Transverse colon (tissue), 4 donors: ENCODE measurements at places on chromosomes 12 and 14. TPM values are rescaled to one million over a fixed set of nuclear protein-coding genes. Genes with fewer than 3 reads are reported as not detected.

DNA sequence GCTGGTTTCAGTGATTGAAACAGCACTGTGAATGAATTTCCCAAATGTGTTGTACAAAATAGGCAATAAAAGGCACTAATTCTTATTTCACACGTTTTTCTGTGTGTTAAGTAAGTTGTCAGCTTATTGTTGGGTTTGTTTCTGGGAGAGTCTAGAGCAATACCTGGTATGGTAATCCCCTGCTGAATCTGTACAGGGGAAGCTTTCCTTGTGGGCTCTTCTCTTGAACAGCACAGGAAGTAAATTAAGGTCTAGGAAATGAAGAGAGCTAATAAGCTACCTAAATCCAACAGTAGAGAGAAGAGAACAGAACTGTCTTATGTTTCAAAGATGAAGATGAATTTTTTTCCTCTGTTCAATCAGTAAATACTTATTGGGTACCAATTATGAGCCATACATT is 406.7 kb downstream of the TMTC2 start:
- DNase-seq, result no peak

DNA sequence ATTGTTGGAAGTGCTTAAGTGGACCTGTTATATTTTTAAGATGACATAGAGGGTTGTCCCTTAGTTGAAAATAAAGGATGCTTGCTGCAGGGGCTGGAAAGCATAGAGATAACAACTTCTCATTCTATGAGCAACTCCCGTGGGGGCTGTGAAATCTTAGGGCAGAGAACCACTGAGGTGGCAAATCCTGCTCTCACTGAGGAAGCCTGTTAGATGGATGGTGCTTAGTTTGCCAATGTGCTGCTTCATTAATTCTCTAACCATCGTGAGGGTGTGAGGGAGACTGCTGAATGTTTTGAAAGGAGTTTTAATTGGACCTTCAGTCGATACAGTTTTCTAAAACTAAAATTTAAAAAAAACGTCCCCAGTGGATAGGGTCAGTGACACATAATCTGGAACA is 46.5 kb downstream of the PTPRO start:
- no peak for DNase-seq

The KRT6C gene
- not detected for total RNA-seq

The SLC6A15 gene
- 0.27 TPM for total RNA-seq

DNA sequence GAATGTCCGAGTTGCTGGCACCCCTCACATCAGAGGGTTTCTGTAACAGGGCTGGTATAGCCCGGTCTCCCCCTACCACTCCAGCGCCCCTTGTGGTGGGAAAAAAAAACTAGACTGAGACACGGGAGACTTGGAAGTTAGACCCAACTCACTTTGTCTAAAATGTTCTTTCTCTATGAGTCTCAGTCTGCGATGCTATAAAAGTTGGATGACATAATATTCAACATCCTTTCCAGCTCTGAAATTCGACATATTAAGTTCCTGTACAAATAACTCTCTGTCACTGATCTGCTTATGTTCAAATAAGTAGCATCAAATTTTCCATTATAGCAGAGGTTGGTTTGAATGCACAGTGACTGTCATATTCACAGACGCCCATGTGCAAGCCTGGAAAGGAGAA is 25.7 kb upstream of the TC2N start:
- DNase-seq, result no peak

The ITPK1 gene
- 156 TPM for total RNA-seq

GRCh38 chr12:23952071-23952470 is 2.6 kb upstream of the SOX5 start:
- no peak for DNase-seq
